ENCODE measurements at places on chromosomes 12 and 14.
A peak's percentile ranks its signal among the peaks of the same experiment; 100 is the strongest.

- DNase-seq = no peak
Measured at GRCh38 chr12:116601933-116602810, 43.0 kb downstream of the MAP1LC3B2 start.

- DNase-seq = no peak
Measured at GRCh38 chr14:101709533-101709881, 52.0 kb upstream of the PPP2R5C start.

GRCh38 chr14:57464008-57464730 is 29.5 kb downstream of the CCDC198 start:
- DNase-seq = no peak

- DNase-seq = no peak
Measured at GRCh38 chr12:3336606-3337311, 154.2 kb upstream of the PRMT8 start.

GRCh38 chr14:74084277-74085046 is at the start of the genes ALDH6A1 and LIN52:
Gene ALDH6A1, minus strand, starts transcription at chr14:74084453. Its CDS starts 59 bp downstream, at chr14:74084394.
Gene LIN52, plus strand, starts transcription at chr14:74084956. Its CDS starts 19 bp downstream, at chr14:74084975.
- DNase-seq = peak; percentile 99

GRCh38 chr12:53538209-53538689 is 31.0 kb upstream of the NPFF start:
- DNase-seq = no peak

DNA sequence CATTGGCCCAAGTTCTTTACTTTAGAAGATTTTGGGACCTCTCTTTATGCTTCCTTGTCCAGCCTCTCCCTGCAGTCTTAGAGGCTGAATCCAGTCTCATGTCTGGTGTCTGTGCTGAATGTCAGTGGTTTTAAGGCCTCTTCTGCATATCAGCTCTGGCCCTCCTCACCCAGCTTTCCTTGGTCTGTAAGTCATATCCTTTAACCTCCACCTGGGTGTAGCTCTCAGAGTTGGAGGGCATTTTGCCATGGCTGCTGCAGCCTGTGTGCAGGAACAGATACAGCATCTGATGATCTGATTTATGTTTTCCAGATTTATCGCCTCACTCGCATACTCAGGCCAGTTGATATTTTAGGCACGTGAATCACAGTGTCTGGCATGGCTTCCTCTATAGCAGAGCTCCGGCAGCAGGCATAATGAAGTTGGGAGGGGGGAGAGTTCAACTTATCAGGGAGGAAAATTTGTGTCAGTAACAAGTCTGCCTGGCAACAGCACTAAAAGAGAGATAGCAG is 335.0 kb downstream of the PCNX1 start:
- no peak for DNase-seq

DNA sequence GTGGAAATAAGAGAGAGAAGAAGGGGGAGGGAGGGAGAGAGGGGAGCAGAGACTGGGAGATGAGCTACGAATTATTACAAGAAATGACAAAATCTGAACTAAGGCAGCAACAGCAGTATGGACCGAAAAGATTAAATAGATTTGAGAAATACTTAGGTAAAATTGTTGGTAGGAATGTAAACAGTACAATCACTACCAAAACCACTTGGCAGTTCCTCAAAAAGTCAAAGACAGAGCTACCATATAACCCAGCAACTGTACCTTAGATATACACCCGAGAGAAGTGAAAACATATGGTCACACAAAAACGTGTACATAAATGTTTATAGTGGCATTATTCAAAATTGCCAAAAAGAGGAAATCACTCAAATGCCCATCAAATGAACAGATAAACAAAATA is 14.1 kb downstream of the KRAS start:
- no peak for DNase-seq

GRCh38 chr12:123690191-123690840 is 19.4 kb downstream of the TCTN2 start:
- no peak for DNase-seq

DNA sequence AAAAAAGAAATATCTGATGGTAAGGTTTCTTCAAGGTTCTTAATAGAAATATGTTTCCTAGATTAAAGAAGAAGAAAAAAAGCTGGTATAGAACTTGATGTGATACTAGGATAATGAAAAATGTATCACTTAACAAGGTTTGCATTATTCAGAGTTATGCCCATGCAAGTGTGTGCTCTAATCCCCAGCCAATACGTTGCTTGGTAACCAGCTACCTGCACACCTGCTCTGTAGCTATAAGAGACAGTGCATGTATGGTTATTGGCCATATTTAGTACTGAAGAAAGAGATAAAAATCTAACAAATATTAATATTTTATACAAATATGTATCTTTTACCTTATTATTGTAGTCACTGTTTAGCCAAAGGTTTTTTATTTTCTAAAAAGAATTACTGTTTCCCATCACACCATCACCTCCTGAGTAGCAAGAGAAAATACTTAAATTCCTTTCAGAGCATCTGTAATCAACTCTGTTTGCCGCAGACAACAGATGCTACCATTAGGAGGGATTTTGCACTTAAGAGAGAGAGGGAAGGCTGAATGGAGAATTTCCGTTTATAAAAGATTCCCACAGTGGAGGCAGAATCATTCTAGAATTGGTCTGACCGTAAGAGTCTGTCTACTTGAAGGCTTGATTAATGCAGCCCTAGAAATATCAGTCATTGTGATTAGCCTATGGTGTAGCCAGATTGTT is 115.6 kb downstream of the NEDD1 start:
- peak; percentile 52 for DNase-seq

GRCh38 chr12:109020796-109021380 is at the start of gene SVOP:
Gene SVOP, minus strand, starts transcription at chr12:109021068. Its CDS starts 200 bp downstream, at chr12:109020868.
- DNase-seq = peak; percentile 79

GRCh38 chr14:29763342-29763858 is 164.2 kb downstream of the PRKD1 start:
- no peak for DNase-seq

GRCh38 chr12:124055066-124055465 is 82.1 kb downstream of the ZNF664 start:
- no peak for DNase-seq

DNA sequence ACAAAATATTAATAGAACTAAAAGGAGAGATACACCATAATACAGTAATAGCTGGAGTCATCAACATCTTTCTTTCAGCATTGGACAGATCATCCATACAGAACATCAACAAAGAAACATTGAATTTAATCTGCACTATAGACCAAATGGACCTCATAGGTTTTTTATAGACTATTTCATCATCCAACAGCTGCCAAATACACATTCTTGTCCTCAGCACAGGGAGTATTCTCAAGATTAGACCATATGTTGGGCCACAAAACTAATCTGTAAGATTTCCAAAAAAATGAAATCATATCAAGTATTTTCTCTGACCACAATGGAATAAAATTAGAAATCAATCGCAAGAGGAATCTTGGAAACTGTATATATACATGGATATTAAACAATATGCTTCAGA is 86.9 kb downstream of the FSCB start:
- DNase-seq = no peak

DNA sequence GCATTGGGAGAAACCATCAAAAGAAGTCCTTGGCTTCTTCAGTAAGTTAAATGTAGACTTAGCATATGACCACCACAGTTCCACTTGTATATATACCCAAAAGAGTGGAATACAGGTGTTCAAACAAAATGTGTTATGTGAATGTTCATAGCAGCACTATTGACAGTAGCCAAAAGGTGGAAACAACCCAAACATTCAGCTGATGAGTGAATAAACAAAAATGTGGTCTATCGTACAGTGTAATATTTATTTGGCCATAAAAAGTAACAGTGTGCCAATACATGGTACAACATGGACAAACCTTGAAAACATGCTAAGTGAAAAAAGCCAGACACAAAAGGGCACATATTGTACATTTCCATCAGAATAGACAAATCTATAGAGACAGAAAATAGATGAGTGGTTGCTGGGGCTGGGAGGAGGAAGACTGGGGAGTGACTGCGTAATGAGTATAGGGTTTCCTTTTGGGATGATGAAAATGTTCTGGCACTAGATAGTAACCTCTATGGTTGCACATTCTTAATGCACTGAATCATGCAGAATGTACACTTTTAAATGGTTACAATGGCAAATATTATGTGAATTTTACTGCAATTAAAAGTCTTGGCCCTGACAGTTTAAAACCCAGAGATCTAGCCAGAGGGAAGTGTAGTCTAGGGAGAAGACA is 5.5 kb downstream of the ERP29 start:
- DNase-seq = no peak

DNA sequence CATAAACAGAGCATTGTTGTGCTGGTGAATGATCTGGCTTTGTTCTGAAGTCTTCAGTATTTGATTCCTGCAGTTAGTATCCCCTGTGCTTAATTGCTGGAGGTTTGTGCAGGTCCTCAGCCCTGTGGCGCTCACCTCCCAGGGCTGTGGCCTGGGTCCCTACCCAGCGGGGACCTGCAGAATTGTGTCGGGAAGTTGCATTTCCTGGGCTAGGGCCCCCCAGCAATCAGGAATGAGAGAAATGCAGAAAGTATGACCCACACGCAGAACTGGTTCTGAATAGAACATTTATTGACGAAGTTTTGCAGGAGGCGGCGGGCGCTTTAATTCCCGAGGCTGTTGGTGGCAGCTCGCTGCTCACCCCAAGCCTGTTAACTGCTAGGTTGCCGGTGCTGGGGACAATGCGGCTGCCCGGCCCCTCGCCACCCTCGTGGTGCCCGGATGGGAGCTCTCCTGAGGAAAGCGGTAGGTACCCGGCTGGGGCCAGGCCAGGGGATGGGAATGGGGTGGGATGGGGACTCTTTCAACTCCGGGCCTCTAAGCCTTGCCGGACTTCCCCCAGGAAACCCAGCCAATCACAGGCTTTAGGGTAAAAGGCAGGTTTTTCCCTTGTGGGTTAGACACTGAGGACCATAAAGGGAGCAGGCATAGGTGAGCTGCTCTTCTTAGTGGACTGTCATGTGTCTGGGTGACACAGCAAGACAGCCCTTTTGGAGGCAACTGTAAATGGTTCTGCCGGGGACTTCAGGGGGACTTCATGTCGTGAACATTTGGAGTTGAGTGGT is 11.6 kb downstream of the PLEKHG3 start:
- DNase-seq = no peak

- DNase-seq = no peak
Measured at GRCh38 chr12:46237371-46238045, 31.3 kb downstream of the SLC38A1 start.

- no peak for DNase-seq
Measured at GRCh38 chr12:108319277-108320234, 19.6 kb downstream of the CMKLR1 start.

- DNase-seq = no peak
Measured at GRCh38 chr12:21257172-21257571, 77.5 kb downstream of the SLCO1A2 start.

- no peak for DNase-seq
Measured at GRCh38 chr14:54854181-54854580, 48.4 kb downstream of the GCH1 start.

GRCh38 chr12:75961878-75962277 is 69.7 kb downstream of the PHLDA1 start:
- no peak for DNase-seq

GRCh38 chr14:103696466-103697071 is 18.7 kb downstream of the XRCC3 start:
- DNase-seq = peak; percentile 15

DNA sequence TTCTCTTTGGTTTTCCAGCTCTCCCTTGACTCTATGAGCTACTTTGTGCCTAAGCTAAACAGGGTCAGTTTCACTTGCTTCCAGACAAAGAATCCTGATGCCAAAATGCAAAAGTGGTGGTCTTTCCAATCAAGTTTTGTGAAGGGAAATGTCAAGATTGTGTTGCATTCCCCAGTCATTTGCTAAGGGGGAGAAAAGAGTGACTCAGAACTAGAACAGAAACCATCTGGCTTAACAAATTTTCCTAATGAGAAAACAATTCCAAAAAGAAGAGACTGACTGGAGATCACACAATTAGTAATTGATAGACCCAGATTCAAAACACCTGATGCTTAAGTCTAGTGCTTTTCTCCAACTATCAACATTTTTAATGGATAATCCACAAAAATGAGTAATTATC is 235.1 kb upstream of the DIO2 start:
- no peak for DNase-seq

DNA sequence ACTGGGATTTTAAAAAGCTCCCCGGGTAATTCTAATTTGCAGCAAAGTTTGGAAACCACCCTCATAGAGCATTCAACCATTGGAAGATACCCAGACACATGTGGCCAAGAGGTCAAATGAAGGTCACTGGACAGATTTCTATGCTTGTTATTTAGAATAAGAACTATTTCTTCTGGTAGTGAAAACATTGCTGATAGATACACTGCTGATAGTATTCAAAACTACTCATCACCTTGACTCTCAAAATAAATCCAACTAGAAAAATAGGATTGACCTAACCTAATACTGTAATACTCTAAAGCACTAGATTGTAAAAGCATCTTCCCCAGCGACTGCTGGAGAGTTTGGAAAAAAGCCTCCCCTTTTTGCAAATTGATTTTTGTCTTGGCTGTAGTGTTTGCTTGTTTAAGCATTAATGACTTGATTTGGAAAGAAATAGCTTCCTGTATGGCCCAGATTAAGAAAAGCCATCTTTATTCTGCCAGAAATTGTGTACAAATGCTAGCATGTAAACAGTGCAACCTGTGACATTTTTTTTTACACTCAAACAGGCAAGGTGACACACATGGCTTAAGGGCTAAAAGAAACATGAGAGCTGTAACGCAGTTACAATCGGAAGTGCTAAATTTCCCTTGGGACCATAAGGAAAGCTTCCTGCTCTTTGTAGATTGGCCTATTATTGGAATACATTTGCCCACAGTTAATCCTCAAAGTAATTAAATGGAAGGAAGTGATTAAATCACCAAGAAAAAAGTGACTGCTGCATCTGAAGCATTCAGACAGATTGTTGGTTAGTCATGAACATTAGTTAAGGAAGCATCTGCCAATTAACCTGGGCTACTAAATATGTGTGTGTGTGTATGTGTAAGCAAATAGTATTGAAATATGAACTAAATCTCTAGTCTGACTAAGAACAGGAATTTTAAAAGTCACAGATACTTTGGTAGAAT is 356.5 kb upstream of the ATP2B1 start:
- peak; percentile 16 for DNase-seq

DNA sequence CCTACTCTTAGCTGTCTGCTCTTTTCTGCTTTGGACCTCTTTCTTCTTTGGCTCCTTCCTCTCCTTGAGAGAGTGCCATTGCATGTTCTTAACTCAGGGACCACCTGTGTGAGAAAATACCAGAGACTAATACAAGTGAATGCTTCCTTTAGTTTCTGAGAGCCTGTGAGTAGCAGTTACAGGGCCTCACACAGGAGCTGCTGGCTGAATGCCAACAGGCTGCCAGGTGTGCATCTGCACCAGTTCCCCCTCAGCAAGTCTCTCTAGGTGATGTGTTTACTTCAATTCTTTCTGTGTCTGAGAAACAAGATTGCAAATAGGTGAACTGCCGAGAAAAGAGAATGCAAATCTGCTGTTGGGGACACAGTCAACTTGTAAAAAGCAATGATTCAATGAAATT is 108.2 kb downstream of the STXBP6 start:
- DNase-seq = peak; percentile 50

Measured in NCI-H1092 (cell line).